ENCODE measurements at places on chromosomes 7 and 10.

- no peak for DNase-seq
Measured at GRCh38 chr7:2631946-2632732, at the start of gene TTYH3. Gene TTYH3, plus strand, starts transcription at chr7:2631986. Its CDS starts 170 bp downstream, at chr7:2632156.

- DNase-seq: no peak
Measured at GRCh38 chr10:48449501-48450232, 143.2 kb downstream of the MAPK8 start.

DNA sequence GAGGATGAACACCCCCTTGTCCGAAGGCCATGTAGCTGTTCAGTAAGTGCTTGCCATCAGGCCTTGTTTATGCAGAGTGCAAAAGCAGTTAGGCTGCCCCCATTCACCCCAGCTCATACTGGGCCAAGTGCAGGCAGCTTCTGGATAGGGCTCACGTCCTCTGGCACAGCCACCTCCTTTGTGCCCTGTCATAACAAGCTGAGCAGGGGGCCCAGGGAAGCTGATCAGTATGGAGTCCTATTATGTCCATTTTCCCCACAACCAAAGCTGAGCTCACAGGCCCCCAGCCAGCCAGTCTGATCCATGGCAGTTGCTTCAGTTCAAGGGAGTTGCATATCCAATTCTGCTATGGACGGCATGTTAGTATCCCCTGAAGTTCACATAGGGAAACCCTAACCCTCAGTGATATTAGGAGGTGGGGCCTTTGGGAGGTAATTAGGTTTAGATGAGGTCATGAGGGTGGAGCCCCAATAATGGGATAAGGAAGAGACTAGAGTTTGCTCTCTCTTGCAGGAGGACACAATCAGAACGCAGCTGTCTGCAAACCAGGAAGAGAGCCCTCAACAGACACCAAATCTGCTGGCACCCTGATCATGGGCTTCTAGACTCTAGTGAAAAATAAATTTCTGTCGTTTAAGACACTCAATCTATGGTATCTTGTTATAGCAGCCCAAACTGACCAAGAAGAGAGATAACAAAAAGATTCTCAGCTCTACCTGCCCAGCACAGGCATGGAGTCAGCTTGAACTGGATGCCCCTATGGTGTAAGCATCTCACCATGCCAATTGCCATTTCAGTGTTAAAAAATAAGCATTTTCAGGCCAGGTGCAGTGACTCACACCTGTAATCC, 155.9 kb downstream of the FGFR2 start:
- no peak for DNase-seq

GRCh38 chr10:25682203-25682851, 251.7 kb upstream of the MYO3A start:
- DNase-seq: no peak

- DNase-seq: no peak
Measured at GRCh38 chr10:79102498-79102874, 33.7 kb downstream of the ZMIZ1 start.

GRCh38 chr10:129280908-129281586, 186.0 kb upstream of the MGMT start:
- DNase-seq: no peak

GRCh38 chr7:136228171-136228570, 251.0 kb upstream of the MTPN start:
- DNase-seq: no peak

- DNase-seq: no peak
Measured at GRCh38 chr7:137998250-137998649, 3.6 kb downstream of the CREB3L2 start.

DNA sequence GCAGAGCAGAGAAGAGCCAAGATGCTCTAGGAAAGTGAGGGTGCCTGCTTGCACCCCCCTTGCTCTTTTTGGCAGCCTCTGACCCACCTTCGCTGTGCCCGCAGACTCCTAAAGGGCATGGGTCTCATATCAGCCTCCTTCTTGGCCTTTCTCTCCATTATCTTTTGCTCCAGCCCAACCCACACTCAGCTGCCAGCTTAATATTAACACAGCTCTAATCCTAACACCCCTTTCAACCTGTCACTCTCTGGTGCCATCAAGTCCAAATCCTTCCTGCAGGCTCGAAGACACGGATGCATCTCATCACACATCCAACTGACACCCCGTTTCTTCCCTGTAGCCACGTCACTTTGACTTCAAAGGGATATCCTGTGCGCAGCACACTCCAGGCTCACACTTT, 171.6 kb upstream of the AUTS2 start:
- DNase-seq: no peak

GRCh38 chr7:120919466-120919865, 31.1 kb upstream of the ING3 start:
- no peak for DNase-seq

DNA sequence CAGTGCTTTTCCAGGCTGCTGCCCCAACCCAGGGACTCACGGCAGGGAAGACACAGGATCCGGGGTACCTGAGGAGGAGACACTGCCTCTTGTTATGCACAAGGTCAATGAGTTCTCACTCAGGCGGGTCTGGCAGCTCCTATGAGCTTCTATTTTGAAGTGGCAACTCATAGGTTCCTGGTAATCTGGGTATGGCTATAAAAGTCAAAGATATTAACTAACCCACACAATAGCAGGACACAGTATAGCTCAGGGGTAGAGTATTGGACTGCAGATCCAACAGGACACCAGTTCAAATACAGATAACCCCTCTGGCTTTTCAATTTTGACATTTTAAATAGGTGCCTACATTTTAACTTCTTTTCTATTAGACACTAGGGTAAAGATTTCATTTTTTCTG, 130.3 kb upstream of the ZNF746 start:
- DNase-seq: no peak

DNA sequence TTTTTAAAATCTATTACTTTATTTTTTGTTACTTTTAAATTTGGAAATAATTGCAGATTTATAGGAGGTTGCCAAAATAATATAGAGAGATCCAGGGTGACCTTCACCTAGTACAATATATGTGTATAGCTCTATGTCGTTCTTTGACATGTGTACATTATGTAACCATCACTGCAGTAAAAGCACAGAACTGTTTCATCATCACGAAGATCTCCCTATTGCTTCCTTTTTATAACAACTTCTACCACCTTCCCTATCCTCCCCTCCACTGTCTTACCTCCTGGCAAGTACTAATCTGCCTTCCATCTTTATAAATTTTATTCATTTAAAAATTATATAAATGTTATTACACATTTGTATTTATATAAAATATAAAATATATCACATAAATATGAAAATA, 251.0 kb downstream of the AUTS2 start:
- DNase-seq: no peak

DNA sequence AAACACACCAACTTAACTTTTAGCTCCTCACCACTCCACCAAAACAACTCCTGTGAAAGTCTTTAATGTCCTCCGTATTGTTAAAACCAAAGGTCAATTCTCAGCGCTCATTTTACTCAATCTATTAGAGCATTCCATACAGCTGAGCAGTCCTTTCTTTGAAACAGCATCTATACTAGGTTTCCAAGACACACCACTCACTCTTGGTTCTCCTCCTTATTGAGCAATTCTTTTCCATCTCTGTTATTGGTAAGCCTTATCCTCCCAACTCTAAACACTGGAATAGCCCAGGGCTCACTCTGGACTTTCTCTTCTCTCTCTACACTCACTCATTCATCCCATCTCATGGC, 34.9 kb downstream of the COA1 start:
- peak; percentile 91 for DNase-seq

GRCh38 chr7:25628446-25628845, 400.2 kb upstream of the NPVF start:
- DNase-seq: no peak

DNA sequence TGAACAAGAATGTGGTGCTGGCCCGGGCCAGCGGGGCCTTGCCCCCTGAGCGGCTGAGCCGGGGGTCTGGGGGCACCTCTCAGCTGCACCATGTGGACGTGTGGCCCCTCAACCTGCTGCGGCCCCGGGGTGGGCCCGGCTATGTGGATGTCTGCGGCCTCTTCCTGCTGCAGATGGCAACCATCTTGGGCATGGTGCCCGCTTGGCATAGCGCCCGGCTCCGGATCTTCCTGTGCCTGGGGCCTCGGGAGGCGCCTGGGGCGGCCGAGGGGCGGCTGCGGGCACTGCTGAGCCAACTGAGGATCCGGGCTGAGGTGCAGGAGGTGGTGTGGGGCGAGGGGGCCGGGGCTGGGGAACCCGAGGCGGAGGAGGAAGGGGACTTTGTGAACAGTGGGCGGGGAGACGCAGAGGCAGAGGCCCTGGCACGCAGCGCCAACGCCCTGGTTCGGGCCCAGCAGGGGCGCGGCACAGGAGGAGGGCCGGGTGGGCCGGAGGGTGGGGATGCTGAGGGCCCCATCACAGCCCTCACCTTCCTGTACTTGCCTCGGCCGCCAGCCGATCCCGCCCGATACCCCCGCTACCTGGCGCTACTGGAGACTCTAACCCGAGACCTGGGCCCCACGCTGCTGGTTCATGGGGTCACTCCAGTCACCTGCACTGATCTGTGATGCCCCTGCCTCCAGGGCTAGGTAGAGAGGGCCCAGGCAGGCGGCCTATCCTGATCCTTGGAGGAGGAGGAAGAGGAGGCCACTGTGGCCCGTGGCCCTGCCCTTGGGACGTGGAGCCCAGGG, 1.1 kb upstream of the TRIP6 start:
- no peak for DNase-seq

DNA sequence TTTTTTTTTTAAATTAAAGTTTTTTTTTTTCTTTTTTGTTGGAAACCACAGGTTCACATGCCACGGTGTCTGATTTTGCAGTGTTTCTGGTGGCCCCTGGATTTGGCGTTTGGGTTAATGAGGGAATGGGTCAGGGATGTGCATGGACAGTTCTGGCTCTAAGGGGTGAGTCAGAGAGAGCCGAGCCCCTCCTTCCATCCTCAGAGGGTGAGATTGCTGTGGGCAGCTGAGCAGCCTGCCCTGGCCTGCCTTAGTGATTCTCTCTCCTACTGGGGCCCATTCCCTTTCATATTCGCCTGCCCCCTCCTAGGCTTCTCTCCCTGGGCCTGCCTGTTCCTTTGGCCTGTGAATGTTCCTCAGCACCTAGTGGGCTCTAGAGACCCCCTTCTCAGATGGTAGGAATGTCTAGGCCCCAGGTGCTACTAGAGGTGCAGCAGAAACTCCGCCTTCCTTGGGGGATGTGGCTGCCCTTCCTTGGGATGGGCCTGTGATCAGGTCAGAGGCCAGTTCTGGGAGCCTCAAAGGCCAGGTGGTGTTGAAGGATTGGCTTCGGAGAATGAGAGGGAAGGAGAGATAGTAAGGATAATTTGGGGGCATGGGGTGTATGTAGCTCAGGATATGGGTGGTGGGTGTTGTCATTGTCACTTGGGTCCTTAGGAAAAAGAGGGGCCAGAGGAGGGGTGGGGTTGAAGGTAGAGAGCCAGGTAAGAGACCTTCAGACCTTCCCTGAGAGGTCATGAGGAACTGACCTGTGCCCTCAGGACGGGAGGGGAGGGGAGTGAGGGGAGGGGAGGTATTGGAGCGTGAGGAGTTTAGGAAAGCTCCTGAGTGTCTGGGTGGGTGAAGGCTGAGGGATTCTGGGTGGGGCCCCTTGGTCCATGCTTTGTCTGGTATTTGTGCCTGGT, 19.8 kb downstream of the TSPAN14 start:
- no peak for DNase-seq

DNA sequence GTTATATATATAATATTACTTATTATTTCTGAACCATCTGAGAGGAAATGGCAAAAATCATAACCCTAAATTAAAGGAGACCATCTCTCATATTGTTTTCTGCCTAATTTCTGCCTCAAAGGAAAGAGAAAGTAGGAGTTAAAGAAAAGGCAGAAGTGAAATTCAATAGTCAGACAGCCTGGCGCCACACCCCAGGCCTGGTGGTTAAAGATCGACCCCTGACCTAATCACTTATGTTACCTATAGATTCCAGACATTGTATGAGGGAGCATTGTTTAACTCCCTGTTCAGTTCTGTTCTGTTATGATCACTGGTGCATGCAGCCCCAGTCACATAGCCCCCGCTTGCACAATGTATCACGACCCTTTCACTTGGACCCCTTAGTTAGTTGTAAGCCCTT, 24.9 kb upstream of the CHST3 start:
- no peak for DNase-seq

DNA sequence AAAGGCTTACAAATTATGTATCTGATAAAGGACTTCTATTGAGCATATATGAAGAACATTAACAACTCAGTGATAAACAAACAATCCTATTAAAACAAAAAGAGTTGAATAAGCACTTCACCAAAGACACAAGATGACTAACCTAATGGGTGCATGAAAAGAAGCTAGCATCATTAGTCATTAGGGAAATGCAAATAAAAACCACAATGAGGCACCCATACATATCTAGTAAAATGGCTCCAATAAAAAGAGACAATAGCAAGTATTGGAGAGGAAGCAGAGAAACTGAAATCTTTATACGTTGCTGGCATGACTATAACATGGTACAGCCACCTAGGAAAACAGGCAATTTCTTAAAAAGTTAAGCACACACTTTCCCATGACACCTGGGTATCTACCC, 77.6 kb upstream of the ZMIZ1 start:
- peak; percentile 69 for DNase-seq

GRCh38 chr7:73504017-73504416, 18.1 kb downstream of the BAZ1B start:
- DNase-seq: no peak

GRCh38 chr10:3814838-3815220, 29.8 kb upstream of the KLF6 start:
- no peak for DNase-seq

DNA sequence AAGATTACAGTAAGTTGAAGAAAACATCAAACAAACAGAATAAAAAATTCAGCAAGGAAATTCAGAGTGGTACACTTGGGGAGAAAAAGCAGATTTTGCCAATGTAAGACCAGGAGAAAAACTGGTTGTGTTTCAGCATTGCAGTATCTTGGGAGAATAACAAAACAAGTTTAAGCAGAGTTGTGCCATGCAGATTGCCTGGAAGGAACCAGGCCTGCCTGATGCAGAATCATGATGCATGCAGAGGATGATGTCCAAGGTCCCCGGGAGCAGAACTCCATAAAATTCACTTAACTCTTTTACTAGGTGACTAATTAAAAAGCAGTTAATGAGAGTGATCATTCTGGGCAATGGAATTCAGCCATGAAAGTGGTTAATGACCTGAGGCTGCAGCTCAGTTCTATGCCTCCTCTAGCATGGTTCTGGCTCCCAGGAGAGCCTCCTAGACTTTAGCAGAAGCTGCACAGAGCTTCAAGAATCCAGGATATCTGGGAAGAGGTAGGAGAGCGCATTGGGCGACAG, 379.7 kb upstream of the C7orf33 start:
- no peak for DNase-seq

- peak; percentile 8 for DNase-seq
Measured at GRCh38 chr7:137325927-137326326, 17.6 kb downstream of the PTN start.

DNA sequence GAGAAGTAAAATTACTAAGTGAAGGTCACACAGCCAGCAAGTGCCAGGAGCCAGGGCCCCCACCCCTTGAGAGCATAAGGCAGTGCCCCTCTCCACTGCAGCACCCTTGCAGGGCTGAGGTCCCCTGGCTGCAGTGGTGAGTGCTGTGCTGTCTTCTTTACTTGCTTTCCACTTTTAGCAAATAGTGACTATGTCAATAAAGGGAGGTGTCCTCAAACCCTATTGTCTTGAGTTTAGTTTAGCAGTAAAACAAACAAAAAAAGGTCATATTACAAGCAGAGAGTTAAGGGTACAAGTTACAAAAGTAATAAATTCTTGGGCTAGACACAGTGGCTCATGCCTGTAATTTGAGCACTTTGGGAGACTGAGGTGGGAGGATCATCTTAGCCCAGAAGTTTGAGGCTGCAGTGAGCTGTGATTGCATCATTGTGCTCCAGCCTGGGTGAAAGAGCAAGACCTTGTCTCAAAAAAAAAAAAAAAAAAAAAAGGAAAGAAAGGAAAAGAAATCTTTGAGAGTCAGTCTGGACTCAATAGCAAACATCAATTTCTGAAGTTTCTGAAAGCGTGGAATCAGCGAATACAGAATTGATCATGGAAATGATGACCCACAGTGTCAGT, 39.0 kb upstream of the KIF5B start:
- DNase-seq: no peak
